ENCODE measurements at places on chromosomes 4 and X.

- no peak for DNase-seq
Observed at GRCh38 chr4:167885071-167885470, 207.3 kb upstream of the ANXA10 start.

DNA sequence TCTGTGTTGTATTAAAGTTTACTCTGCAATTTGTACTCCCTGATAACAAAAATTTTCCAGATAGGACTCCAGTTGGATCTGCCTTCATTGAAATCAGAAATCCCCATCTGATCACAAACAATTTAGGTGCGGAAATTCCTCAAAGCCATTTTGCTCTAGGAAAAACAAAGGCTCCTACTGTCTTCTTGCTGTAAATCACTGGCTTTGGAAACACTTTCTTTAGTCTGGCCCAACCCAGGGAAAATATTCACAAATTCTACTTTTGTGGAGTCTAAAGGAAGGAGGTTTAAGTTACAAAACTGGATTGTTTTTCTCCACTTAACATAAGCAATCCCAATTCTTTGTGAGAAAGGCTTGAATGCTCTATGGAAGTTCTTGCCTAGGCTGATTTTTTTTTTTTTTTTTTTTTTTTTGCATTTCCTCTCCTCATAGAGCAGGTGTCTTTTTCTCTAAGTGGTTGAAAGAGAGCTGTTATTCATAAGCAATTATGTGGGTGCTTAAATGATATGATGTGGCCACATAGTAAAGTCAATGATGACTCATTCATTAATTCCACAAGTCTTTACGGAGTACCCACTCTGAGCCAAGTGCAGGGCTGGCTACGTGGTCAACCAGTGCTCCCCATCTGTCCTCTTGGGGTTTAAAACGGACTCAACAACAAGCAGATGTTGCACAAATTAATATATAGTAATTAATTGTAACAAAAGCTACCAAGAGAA, 261.4 kb downstream of the LDB2 start:
- no peak for DNase-seq

GRCh38 chr4:16897991-16898827, at the start of gene LDB2:
Gene LDB2, minus strand, starts transcription at chr4:16898645.
- no peak for DNase-seq

DNA sequence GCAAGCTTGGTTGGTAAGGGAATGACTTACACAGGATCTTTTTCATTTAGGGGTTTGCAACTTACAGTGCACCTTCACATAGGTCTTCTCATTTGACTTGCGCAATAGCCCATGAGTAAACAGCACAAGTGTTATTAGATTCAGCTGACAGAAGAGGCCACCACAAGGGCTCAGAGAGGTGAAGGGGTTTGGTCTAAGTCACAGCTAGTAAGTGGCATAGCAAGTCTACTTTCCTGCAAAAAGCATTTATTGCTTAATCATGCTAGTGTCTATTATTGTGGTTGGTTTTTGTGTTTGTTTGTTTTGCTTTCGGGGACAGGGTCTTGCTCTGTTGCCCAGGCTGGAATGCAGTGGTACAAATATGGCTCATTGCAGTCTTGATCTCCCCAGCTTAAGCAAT, 83.3 kb downstream of the SPRY1 start:
- no peak for DNase-seq
